ENCODE measurements at places on chromosomes 3 and 15. TPM values are rescaled to one million over a fixed set of nuclear protein-coding genes. Genes with fewer than 3 reads are reported as not detected.

DNA sequence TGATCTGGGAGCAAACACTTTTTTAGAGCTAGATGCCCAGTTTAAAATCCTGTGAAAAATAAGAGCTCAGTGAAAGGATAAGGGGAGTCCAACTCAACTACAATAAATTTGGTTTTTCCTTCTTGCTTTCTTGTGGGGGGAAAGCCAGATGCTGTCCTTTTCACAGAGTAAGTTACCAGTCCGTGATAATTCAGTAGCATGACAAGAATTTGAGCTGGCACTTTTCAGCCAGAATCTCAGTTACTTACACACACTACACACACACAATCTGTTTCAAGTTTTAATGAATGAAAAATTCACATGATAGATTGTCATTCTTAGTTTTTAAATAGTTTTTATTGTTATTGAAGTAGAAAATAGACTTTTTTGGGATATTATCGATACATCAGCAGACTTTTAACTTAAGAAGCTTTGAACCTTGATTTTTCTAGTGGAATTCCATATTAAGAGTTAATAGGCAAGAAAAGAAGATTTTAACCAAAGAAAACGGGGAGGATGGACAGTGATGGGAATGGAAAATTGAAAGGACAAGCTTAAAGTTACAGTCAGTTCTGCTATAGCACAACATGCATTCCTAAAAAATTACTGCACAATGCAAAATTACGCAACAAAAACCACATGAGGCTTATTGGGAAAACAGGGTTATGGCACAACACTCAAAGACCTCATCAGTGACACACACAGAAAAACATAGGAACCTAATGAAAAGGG lies 47.0 kb downstream of the PSMD6 start:
- no peak for DNase-seq

DNA sequence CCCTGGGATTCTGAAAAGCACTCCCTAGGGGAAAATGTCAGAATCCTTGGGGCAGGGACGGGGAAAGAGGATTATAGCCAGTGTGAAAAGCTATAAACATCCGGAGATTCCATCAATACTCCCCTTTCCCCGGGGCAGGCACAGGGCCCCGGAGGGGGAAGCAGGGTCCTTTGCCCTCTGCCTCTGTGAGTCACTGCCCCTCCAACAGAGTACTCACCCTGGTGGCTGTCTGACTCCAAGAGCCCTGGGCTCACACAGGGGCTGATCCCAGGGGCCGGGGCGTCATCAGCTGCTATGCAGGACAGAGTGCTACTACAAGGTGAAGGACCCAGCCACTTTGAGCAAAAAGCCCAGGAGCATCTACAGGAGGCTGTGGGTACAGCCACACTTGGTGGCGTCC lies 133.0 kb upstream of the PRR20G start:
- DNase-seq = no peak

DNA sequence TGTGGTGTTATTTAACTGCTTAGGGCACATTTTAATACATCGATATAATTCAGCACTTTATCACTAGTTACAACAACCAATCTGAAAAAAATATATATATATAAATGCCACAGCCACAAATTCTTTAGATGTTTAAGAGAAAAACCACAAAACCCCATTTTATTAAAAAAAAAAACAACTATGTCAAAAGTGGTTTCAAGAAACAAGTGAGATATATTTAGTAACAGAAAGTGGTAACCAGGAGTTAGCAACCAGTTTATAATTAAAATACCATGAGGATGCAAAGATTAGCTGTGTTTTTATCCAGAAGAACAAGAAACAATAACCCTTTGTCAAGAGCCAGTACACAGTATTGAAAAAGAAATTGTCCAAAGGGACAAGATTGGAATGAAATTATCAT lies 14.8 kb upstream of the DIPK2A start:
- no peak for DNase-seq

The TUBGCP4 gene
- 8.9 TPM for total RNA-seq

The MEIS2 gene
- 13.1 TPM for total RNA-seq

The TMEM45A gene
- 10.5 TPM for total RNA-seq

The HCLS1 gene
- 0.92 TPM for total RNA-seq
